ENCODE measurements at places on chromosomes 5 and 9.

GRCh38 chr9:94498801-94499453 lies 56.0 kb upstream of the PCAT7 start:
- no peak for DNase-seq

- DNase-seq: no peak
Measured at GRCh38 chr5:133412661-133413060, 199.7 kb downstream of the FSTL4 start.

- DNase-seq: peak; percentile 14
Measured at GRCh38 chr9:70607926-70608325, 193.5 kb upstream of the KLF9 start.

- no peak for DNase-seq
Measured at GRCh38 chr5:96142786-96143434, 181.3 kb upstream of the ELL2 start.

DNA sequence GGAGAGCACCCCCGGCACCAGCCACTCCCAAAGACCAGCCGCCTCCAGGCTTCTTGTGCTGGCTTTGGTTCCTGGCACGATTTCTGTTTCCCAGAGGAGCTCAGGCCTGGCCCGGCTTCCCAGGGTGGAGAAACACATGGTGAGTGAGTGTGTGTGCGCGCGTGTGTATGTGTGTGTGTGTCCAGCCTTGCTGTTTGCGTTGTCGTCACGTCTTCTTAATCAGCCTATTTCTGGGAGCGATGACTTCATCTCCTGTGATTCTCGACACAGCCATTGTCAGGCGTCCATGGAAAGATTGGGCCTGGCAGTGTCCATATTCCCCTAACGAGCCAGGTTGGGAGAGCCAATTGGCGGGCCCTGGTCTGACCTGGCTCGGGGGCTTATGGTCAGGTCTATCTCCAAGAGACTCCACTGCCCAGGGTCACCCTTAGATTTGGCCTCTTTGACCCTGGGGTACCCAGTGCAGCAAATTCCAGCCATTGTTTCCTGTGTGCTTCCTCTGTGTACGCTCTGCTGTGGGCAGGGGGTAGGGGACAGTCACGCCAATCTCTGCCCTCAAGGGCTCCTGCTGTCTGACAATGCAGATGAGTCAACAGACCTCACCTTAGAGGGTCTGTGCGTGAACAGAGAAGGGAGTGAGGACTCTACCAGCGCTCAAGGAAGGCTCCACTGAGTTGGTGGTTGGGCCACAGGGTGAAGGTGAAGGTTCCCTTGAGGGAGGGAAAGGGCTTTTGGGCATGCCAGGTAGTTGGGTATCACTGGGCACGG lies 73.8 kb downstream of the DAB2IP start:
- no peak for DNase-seq

GRCh38 chr9:135480071-135480939 lies 723 bp downstream of the PPP1R26 start:
- no peak for DNase-seq

DNA sequence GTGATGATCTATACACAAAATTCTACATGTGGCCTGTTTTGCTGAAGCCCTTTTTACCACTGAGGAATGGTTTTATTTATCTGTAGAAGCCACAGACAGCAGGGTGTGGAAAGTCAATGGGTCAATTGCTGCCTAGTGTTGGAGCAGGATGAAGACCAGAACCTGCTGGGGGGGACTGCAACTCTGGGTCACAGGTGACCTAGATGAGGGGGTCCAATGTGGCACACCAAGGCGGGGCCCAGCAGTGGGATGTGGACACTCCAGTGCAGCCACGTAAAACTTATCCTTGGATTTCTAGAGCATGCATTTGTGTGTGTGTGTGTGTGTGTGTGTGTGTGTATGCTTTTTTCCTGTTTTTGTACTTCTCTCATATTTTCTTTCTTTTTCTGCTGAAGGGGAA lies 147.5 kb upstream of the PHYKPL start:
- no peak for DNase-seq

GRCh38 chr5:96256795-96257470 lies 176.1 kb downstream of the PCSK1 start:
- no peak for DNase-seq

- no peak for DNase-seq
Measured at GRCh38 chr9:102209176-102209575, 470.7 kb upstream of the GRIN3A start.

- peak; percentile 31 for DNase-seq
Measured at GRCh38 chr5:170296935-170297588, 515 bp downstream of the LCP2 start.

DNA sequence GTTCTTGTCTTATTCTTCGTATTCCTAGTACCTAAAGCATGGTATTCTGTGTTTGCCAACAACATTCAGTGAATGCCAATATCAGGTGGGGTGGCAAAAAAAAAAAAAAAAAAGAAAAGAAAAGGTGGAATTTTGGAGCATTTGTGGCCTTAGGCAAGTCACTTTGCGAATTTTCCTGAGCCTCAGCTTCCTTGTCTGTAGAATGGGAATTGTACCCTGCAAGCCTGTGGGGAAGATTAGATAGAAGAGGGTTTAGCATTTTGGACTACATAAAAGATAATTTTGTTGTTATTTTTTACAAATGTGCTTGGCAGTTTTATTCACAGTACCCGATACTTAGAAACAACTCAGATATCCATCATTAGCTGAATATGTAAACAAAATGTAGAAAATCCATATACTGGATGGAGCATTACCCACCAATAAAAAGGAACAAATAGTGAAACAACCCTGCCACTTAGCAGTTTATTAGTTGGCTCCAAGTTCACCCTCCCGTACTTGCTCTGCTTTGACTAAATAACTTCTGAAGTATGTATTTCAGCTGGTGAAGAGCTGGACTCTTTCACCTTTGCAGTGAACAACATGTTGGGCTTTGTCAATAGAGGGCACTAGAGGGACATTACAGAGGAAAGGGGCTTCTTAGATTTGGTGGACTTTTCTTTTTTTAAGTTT lies 13.6 kb downstream of the UBE2D2 start:
- peak; percentile 63 for DNase-seq

DNA sequence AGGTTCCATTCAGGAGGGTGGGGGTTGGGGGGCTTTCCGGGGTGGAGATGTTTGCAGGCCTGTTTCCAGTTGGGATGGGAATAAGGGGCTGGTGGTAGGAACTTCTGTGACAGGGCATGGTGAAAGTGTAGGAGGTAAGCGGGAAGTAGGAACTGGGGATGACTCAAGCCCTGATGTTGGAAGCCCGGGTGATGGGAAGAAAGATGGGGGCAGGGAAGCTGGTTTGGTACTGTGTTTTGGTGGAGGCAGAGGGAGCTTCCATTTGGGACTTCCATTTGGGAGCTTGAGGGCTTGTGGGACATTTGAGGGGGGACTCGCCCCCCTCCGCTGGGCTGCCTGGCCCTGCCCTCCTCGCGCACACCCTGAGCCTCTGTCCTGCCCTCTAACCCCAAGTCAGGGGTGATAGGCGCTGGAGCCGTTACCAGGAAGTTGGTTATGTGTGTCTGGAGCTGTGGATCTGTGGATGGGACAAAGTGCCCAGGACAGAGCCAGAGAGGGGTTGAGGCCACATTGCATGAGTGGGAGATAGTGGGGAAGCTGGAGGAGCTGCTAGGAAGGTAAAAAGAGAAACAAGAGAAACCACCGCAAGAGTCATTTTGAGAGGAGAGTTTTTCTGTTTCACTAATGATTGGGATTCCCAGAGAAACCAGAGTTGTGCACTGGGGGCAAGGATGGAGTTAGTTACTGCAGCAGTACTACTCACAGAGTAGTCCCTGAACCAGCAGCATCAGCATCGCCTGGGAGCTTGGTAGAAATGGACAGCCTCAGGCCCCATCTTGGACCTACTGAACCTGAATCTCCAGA lies 6.6 kb downstream of the RGS14 start:
- no peak for DNase-seq

GRCh38 chr5:130286971-130287370 lies 382.7 kb downstream of the CHSY3 start:
- DNase-seq: no peak

- DNase-seq: no peak
Measured at GRCh38 chr5:59460368-59461153, 433.0 kb downstream of the PDE4D start.

GRCh38 chr5:61167382-61167781 lies 5.1 kb upstream of the SMIM15 start:
- no peak for DNase-seq

- DNase-seq: no peak
Measured at GRCh38 chr9:70435948-70436347, 21.5 kb upstream of the KLF9 start.

DNA sequence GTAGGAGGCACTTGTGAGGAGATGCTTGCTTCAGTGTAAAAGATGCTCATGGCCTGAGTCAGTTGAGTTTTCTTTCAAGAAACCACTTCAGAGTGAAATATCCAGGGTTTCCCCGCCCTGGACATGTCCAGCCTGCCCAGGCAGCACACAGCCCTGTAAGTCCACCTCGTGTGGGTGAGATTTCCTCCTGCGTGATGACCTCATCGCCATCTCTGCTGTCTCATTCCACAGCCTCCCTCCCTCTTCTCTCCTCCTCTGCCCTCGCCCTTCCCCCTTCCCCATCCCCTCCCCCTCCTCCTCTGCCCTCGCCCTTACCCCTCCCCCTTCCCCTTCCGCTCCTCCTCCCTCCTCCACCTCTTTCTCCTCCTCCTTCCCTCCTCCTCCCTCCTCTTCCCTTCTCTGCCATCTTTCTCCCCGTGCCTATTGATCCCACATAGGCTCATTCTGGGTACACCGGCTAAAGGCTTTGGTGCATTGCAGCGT lies 34.0 kb upstream of the NCS1 start:
- no peak for DNase-seq

GRCh38 chr5:132480042-132480441 lies 10.5 kb downstream of the IRF1 start:
- DNase-seq: no peak

DNA sequence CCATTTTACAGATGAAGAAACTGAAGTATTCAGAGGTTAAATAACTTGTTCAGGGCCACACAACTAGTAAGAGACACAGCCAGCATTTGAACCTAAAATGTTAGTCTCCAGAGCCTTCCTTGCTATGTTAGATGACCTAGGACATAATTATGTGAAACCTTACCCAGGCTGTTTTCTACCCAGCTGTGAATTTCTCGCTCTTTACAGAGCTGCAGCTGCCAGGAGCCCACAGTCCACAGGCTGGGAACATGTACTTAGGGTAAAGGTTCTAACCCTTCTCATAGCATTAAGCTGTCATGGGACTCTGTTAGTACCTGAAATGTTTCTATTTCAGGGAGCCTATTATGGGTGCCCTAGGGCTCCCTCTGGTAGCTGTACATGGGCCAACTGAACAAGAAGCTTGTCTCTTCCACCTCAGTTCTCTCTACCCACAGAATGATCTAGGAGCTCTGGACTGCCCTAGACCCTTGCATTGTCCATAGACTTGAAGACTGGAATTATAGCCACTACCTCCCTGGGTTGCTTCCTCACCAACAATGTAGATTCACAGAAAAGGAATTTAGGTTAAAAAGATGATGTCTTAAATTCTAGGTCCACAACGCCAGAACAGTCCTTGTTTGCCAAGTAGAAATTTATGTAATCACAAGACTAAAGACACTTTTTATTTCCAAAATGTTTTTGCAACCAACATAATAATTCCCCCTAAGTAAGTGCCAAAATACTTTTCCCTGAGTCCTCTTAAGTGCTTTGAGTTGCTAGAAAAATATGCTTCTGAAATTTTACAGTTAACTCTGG lies 262.9 kb downstream of the PIK3R1 start:
- DNase-seq: no peak

DNA sequence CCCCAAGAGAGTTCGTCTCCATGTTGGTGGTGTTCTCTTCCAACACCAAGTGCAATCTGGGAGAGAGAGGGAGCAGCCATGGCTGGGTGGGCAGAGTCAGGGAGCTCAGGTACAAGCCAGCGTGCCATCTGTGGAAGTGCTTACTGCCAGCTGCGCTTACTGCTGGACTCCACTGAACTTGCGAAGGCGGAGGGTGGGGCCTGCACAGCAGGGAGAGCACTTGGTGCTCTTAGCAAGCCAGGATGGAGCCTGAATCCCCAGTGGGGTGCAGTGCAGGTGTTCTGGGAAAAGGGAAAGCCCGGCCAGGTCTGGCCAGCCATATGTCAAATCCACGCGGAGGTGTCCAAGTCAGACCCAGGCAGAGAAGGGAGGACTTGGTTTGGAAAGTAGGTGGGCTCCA lies 142.0 kb downstream of the FANCC start:
- no peak for DNase-seq

DNA sequence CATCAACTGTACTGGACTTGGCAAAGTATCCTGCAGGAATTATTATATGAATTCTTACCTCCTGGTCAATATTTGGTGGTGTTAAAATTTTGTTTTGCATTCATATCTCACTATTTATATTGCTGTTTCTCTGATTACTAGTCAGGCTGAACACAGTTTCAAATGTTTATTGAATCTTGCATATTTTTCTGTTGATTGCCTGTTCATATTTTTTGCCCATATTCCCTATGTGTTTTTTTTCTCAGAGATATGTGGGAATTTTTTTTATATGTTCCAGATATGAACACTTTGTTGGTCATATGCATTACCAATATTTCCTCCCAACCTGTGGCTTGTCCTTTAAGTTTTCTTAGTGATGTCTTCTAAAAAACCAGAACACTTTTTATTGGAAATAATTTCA lies 148.9 kb upstream of the GRHPR start:
- DNase-seq: no peak

DNA sequence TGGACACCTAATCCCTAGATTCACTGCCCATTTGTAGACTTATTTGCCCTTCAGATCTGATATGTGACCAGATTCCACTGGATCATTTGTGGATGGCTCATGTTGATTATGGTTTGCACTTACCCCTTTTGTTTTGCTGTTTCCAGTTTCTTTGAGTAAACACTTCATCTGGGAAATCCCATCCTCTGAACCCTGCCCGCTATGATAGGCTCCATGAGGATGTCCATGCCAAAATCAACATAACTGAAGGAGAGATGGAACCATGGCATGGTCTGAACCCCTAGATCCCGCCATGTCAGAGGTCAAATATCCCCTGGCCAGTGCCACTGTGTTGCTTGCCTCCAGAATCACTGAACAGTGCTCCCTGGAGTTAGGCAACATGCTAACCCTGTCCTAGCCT lies 11.7 kb upstream of the FEM1C start:
- DNase-seq: no peak

DNA sequence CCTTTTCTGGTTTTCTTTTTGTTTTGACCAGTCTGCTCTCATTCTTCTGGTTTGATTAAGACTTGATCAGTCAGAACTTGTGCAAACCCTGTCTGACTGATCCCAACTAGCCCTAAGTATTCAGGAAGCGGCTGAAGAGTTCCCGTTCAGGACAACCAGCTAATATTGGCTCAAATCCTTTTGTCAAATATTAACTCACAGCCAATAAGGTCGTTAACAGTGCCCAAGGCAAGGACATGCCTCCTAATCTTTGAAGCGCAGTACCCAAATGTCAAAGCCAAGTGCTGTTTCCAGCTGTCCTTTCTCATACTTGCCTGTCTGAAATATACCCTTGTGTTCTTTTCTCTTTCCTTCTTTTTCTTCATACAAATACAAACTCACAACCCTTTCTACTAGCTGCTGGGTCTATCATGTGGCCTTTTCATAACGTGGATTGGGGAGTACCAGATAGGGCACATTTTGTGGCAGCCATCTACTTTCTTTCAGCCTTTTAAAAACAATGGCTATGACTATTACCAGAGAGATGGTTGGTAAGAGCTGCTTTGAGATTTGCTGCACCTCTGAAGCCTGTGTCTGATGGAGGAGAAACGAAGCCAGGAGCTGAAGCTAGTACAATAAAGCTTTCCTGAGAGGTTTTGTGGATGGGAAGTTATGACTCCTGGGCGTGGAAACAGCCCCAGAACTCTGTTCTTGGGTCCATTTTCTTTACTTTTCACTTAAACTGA lies 266.4 kb upstream of the ZNF608 start:
- DNase-seq: no peak
